Stimulated activated CD4-positive, alpha-beta T cell treated with anti-CD3 and anti-CD28 coated beads, Interleukin-2, amount 100 ng/mL, for 48 hours (primary cell): ENCODE measurements at places on chromosomes 12 and 14.

DNA sequence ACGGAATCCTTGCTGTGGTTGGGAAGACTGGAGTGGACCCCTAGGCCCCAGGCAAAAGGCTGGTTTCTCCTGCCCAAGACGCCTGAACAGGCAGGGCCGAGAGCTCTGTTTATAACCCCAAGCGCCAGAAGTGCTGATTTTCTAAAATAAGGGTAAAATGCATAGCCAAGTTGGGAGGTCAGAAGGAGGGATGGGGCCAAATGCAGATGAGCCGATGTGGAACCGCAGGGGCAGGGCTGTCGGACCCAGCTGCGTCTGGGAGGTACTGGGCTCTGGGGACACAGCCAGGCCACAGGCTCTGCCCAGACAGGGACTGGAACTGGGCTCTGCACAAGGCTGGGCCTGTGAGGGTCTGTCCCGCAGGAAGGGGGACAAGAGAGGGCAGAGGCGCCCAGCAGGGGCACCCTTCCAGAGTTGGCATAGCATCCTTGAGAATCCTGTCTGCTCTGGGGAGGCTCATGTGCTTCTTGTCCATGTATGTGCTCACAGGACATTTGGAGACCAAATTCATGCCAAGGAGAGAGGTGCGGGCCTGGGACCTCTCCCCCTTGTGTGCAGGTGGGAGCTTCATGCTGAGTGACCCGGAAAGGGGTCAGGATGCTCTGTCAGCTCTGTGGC lies 49.1 kb downstream of the JAG2 start:
- DNase-seq: no peak

DNA sequence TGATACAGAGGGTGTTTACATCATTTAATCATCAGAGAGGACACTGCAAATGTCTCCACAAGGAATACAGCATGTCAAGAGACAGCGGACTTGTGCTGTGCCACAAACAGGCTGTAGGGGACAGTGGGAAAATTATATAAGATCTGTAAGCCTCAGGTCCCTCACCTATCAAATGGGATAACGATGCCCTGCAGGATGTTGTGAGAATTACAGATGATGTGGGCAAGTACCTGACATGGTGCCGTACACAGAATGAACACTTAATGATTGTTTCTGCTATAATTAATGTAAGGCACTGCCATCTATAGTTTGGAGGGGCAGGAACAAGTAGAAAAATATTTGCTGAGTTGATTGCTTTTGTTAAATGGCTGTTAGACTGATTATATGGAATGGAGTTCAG lies 81.9 kb upstream of the GTF2A1 start:
- DNase-seq: no peak

GRCh38 chr12:10362828-10363657 lies 26.8 kb downstream of the KLRK1 start:
- no peak for DNase-seq

GRCh38 chr12:52698651-52699340 lies 4.5 kb downstream of the KRT77 start:
- no peak for DNase-seq

- no peak for DNase-seq
These were observed 7.1 kb downstream of the RAPGEF3 start for GRCh38 chr12:47751561-47751960.

DNA sequence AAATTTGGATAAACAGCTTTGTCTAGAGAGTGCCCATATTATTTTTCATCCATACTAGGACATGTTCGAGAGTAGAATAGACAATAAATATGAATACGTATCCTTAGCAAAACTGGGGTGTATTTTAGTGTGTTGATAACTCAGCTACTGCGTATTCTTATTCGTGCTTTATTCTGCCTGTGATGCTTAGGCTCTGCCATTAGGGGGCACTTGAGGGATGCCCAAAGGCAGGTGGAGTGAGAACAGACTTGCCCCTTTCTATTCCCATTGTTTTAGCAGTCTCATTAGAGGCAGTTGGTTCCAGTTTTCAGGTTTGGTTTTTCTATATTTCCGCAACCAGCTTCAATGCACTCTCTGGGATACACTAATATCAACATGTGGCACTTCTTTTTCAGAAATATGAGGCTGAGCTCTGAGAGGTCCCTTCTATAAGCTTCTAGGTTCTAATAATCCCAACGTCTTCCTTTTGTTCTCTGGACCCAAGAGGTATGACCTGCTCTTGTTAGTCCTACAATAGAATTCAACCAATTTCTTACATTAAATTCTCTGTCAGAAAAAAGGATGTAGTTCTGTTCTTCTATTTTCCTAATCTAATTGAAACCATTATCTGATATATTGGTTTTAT lies 985.7 kb upstream of the FBXO33 start:
- DNase-seq: peak; percentile 1

- no peak for DNase-seq
These were observed 9.2 kb downstream of the HEBP1 start for GRCh38 chr12:12990700-12991468.

- DNase-seq: no peak
These were observed 39.4 kb downstream of the STAB2 start for GRCh38 chr12:103626498-103626897.

DNA sequence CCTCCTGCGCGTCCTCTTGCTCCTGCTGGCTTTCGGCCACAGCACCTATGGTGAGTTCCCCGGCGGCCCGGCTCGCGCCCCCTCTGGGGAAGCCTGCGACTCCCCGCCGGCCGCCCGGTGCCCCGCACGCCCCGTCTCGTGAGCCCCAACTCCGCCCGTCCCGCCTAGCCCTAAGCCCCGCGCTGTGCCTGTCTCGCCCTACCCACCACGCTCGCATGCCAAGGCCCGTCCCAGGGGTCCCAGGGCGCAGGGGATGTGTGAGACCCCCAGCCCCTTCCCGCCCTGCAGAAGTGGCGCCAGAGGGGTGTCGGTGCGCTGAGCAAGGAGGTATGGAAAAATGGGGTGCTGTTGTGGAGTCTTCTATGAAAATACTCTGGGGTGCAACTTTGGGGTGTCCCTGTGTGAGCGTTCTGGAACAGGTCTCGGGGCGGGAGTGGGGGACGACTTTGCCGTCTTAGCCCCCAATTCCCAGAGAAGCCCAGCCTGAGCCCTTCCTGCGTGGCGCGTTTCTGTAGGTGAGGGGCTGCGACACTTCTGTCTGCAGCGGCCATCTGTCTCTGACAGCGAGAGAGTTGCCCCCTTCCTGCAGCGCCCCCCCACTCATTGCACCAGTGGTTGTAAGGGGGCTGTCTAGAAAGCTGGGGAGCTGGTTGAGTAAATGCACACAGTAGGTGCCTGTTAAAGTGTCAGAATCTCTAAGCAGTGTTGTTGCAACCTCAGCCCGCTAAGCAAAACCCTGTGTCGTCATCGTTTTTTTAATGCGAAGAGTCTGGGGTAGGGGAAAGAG lies 587 bp downstream of the DLK1 start:
- DNase-seq: no peak

GRCh38 chr14:103104654-103105452 lies 10.3 kb downstream of the EXOC3L4 start:
- DNase-seq: peak; percentile 69

GRCh38 chr14:36580141-36580855 lies 2.1 kb downstream of the NKX2-8 start:
- DNase-seq: no peak
